Fibroblast of skin of left quadriceps (primary cell): ENCODE measurements at places on chromosomes 16 and 17.

GRCh38 chr17:80995131-80995530, 3.5 kb downstream of the CHMP6 start:
- DNase-seq, result no peak

DNA sequence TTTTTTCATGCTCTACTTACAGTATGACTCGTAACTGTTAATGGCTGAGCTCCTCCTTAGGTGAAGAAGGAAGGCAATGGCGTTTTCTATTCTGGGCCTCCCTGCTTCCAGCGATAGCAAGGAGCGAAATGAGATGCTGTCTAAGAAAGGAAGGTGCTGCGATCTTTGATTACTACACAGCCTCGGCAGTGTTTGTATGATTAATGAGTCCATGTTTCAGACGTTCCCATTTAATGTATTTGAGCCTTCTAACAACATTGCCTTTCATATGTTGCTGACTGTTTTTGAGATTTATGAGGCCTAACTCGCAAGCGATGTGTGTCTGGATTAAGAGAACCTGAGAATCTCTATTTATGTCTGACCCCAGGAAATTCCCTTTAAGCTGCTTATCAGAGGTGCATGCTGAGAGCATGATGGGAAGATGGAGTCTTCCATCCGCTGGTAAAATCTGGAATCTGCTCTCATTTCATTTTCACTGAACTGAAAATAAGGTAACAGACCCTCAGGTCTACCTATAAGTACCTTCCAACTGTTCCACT, 403.4 kb downstream of the WWOX start:
- DNase-seq, result no peak

DNA sequence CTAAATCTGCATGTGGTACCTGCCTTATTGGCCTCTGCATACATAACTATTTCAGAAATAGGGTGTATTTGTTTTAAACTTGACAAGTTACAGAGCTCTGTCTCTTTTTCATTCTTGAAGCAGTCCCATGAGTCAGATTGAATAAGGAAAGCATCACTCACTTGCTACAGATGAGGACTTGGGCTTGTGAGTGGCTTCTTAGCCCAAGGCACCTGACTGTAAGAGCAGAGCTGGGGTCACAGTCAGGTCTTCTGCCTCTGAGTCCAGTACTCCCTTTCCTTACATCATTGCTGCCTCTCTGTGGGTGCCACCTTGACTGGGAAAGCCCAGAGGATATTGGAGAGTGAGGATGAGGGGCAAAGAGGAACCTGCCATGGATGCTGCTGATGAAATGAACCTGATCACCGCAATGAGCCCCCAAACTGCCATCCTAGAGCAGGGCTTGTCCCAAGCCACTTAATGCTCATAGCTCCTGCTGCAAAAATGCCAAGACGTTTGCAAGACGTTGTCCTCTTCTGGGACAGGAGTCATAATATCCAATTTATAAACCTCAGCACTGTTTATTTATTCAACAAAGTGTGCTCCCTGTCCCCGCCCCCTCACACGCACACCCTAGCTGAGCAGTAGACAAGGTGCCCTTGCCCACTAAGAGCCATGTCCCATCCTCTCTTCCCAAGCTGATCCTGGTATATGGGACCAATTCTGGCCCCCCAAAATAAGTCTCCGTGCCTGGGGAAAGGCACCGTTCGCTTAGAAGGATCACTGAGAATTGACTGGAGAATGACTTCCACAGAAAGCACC, 74.1 kb downstream of the CCDC182 start:
- no peak for DNase-seq

DNA sequence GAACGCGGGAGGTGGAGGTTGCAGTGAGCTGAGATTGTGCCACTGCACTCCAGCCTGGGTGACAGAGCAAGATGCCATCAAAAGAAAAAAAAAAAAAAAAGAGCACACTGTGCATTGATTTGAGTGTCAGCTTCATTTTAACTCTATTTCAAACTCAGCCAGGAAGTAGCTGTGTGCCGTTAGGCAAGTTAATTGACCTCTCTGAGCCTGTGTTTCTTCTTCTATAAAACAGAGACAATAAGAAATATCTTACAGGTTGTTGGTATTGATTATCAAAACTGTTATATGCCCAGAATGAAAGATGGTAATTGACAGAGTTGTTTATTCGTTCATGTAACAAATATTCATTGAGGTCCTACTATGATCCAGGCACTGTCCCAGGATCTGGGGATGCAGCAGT, 83.3 kb downstream of the CMC2 start:
- no peak for DNase-seq

DNA sequence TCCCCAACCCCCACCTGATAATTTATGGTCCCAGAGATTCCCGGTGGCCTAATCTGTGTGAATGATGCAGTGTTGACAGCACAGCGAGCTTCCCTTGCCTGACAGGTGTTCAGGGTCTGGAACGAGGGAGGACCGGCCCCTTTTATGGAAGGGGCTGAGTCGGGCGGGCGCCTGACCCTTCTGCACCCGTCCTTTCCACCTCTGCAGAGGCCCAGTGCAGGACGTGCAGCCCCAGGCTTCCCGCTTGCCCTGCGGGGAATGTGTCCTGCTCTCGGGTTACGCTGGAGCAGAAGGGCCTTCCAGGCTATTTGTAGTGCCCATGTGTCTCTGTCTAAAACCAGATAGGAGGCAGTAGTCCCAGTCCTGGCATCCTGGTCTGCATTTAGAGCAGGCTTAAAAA, 16.2 kb downstream of the SMTNL2 start:
- DNase-seq, result no peak

GRCh38 chr16:65731833-65732232, 610.0 kb upstream of the CDH11 start:
- no peak for DNase-seq

DNA sequence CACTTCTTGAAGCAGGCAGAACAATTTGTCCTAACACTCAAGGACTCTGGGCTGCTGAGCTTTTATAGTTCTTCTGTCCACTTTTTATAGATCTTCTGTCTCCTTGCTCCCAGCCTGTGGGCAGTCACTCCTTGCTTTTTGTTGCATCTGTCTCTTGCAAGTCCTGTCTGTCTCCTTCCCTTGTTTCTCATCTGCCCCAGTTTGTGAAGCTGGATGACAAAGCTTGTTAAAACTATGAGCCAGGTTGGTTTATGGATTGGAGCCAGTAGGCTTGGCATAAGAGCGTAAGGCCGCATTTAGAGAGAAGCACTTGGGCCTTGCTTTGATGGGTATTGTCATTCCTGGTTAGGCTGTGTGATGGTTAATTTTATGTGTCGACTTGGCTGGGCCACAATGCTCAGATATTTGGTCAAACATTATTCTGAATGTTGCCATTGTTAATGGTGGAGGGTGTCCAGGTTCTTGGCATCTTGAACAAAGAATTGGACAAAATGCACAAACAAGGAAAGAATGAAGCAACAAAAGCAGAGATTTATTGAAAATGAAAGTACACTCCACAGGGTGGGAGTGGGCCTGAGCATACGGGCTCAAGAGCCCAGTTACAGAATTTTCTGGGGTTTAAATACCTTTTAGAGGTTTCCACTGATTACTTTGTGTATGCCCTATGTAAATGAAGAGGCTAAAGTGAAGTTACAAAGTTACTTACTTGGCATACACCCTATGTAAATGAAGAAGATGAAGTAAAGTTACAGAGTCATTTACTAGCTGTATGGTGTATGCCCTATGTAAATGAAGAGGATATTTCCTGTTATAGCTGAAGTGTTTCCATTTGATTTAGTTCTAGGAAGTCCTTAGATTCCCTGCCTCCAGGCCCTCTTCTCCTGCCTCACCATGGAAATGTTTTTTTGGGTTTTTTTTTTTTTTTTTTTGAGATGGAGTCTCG, 8.0 kb upstream of the CPPED1 start:
- no peak for DNase-seq

DNA sequence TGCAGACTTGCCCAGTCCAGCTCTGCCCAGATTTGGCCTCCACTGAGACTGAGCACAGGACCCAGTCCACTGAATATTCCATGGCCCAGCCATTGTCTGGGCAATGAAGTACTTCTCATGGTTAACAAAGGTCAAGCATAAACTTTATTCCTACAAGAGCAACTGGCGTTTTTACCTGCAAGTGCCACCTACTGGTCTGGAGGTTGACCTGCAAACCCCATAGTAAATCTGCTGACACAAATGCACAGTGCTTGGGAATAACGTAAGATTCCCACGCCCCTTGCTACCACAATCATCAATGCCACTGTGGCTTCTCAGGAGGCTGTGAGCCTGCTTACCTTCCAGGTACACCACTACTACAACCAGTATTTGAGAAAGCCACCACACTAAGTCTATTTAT, 170.2 kb downstream of the CEP112 start:
- no peak for DNase-seq

DNA sequence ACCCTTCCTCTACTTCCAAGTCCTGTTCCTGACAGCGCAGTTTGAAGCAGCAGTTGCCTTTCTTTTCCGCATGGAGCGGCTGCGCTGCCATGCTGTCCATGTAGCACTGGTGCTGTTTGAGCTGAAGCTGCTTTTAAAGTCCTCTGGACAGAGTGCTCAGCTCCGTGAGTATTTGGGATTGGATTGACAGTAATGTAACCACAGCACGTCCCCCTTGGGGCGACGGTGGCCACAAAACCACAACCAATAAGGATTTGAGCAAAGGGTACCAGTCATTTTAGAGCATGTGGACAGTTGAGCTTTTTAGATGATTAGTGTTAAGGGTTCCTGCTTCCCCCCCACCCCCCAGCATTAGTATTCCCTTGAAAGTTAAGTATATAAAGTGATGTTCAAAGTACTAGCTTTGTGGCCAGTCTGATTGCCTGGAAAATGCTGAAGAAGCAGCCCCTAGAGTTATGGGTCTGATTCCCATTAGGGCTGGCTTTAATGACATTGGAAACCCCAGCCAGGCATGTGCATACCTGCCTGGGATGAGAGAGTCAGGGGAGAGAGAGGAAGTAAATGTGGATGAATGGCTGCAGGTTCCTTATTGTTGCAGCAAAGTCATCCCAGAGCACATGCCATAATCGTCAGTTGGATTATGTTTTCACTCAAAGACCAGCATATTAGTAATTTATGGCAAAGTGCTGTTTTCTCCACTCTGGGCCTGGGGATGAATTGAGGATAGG, 31.6 kb upstream of the SLC12A3 start:
- no peak for DNase-seq

GRCh38 chr17:45425984-45426413, 6.7 kb downstream of the ARHGAP27 start:
- no peak for DNase-seq

GRCh38 chr17:69856946-69857345, 218.1 kb upstream of the KCNJ16 start:
- no peak for DNase-seq

GRCh38 chr16:53632526-53632925, 71.1 kb downstream of the RPGRIP1L start:
- no peak for DNase-seq

DNA sequence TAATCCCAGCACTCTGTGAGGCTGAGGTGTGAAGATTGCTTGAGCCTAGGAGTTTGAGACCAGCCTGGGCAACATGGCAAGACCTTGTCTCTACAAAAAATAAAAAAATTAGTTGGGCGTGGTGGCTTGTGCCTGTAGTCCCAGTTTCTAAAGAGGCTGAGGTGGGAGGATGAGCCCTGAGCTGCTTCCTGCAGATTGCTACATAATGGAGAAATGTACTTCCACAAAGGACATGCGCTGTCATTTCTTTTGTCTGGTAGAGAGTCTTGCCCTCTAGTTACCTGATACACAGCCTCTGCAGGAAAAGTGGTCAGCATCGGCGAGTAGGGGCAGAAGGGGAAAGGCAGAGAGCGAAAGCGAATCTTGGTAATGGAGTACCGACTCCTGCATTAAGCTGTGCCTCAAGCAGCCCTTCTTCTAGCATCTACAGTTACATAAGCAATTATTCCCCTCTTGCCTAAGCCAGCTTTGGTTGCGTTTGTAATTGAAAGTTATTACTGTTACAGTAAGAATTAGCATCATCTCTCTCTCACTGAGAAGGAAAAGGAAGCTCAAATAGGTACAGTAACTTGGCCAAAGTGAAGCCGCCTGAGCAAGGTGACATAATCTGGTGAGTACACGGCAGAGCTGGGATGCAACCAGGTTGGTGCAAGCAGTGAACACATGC, 18.5 kb upstream of the GGA2 start:
- no peak for DNase-seq

DNA sequence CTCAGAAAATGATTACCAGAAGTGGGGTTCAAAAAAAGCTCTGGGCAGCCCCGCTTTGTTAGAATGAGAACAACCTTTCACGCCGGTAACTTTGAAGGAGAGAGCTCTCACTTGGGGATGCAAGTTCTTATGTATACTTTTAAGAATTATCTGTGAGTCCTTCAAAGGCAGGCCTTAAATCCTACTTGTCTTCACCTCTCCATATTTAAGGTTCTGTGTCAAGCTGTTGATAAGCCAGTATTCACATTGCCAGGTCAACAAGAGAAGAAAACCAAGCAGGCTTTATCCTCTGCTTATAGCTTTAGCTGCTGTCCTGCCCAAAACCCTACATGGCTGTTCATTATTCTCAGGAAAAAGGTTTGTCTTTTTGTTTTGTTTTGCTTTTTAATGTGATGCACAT, 42.9 kb downstream of the CDRT4 start:
- DNase-seq, result no peak

- DNase-seq, result no peak
Observed at GRCh38 chr16:48287239-48287638, 39.9 kb upstream of the ABCC11 start.

DNA sequence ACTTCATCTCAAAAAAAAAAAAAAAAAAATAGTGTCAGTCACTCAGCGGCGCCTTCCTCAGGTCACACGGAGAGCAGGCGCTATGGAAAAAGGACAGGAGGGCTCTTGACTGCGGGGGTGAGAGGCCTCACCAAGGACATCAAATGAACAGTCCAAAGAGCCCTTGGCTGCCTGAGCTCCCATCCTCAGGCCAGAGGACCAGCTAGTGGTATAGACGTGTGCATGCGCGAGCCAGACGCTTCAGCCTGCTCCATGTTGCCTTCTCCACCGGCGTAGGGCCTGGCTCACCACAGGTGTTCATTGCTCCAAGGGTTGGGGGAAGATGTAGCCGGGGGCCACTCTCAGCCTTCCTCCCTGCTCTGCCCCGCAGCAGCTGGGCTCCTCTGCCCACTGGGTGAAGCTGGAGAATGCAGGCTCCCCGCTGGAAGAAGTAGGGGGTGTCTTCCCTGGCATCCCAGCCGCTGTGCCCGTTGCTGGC, 65.8 kb upstream of the PLCG2 start:
- no peak for DNase-seq

- no peak for DNase-seq
Observed at GRCh38 chr17:59671386-59671785, 35.8 kb downstream of the PTRH2 start.
